ENCODE measurements at places on chromosomes 16 and 17.

- no peak for DNase-seq
Measured at GRCh38 chr16:8430401-8430800, 159.9 kb downstream of the TMEM114 start.

GRCh38 chr17:6575596-6575988, 19.2 kb upstream of the PITPNM3 start:
- DNase-seq = no peak

GRCh38 chr16:1545044-1546040, 11.9 kb downstream of the TMEM204 start:
- DNase-seq = no peak

DNA sequence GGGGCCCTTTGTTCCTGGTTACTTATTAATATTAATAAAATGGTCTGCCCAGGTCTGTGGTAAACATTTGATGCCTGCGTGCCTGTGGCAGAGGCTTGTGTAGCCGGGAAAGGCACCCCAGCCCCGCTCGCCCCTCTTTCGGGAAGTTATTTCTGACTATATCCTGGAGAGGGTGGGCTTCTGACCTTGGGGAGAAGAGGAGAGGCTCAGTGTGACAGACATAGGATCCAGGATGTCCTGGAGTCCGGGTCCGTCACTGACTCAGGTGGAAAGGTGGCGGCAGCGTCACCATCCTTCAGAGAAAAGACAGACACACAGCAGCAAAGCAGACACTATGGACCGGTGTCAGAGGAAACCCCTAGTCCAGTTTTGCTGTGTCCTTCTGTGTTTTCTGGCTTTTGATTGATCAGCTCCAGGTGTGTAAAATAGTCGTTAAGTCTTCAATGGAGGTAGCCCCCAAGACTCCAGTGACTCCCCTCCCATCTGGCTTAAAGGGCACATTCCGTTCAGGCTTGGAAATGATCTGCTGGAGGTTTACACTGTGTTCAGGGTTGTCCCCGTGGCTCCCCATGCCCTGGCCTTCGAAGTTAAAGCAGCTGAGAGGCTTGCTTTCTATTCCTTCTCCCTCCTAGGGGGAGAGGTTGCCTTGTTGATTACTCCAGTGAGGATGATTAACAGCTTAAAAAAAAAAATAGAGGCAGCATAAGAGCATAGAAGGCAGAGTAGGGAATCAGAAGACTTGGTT, 81.6 kb downstream of the CCDC182 start:
- DNase-seq = no peak

GRCh38 chr17:81307636-81308560, 12.8 kb upstream of the SLC38A10 start:
- no peak for DNase-seq

DNA sequence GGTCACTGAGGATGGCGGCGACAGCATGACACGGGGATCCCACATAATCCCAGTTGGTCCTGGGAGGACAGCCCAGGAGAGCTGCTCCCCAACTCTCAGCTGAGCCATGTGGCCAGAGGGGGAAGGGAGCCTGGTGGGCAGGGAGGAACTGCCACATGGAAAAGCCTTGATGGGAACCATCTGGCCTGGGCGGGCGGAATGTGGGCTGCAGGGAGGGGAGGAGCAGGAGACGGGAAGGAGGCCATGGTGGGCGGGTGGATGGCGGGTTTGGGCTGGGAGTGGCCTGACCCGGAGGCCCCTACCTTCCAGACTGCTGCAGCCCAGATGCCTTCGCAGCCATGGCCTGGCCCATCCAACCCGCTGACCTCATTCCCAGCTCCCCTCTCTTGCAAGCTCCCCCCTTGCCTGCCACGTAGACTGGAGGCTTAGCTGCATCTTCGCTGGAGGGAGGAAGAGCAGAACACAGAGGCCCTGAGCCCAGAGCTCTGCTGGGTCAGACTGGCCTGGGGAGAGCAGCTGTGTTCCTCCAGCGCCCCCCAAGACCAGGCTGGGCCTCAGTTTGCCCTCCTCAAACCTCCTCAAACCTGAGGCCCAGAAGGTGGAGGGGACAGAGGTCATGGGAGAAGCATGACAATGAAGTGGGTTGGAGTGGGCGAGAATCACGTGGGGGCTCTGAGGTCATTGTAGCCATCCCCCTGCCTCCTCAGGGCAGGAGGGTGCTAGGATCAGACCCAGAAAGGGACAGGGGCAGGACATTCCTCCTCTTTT, 8.2 kb upstream of the COL1A1 start:
- DNase-seq = no peak

- no peak for DNase-seq
Measured at GRCh38 chr17:75326226-75326848, 37.1 kb upstream of the SLC25A19 start.

DNA sequence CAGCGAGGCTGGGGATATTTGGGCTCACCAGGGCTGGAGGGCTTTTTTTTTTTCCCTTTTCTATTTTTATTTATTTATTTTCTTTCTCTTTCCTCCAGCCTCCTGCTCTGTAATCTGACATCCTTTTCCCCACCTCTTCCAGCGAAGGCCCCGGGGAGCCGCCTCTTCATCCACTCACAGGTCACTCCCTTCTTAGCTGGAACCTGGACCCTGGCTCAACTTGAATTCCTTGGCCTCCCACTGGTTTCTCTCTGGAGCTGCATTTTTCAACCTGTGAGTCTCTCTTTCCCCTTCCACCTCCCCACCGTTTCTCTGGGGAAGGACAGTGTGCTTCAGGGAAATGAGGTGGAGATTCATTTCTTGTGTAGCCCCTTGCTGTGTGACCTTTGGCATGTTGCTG, 82.0 kb downstream of the MRM1 start:
- no peak for DNase-seq

- peak; percentile 42 for DNase-seq
Measured at GRCh38 chr17:28384281-28385036, 13.0 kb downstream of the SARM1 start.

DNA sequence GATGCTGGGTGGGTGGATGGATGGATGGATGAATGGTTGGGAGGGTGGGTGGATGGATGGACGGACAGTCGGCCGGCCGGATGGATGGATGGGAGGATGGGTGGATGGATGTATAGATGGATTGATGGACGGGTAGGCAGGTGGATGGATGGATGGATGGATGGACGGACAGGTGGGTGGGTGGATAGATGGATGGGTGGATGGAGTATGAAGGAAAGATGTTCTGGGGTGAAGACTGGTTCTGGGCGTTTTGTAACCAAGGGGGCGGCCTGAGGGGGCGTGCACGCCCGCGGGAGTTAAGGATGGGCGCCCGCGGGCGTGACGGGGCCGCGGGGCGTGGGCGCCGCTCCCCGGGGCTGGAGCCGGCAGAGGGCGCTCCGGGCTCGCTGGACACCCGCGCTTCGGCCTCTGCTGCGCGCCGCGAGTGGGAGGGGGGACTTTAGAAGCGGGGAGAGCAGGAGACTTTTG, at the start of gene NECAB2:
Gene NECAB2, plus strand, starts transcription at position 407 of the 468 bp plus-strand sequence. CDS start 405 bp downstream, outside the sequence.
- no peak for DNase-seq

- DNase-seq = no peak
Measured at GRCh38 chr16:31875928-31876547, 2.4 kb downstream of the ZNF267 start.

- DNase-seq = no peak
Measured at GRCh38 chr16:71540-72401, 660 bp downstream of the RHBDF1 start.

GRCh38 chr17:9408868-9409829, 166.5 kb downstream of the STX8 start:
- DNase-seq = no peak

- no peak for DNase-seq
Measured at GRCh38 chr16:9070254-9070653, 21.2 kb upstream of the HAPSTR1 start.

GRCh38 chr16:4375717-4376116, 4.1 kb downstream of the VASN start:
- no peak for DNase-seq

GRCh38 chr17:80942423-80943345, 49.0 kb upstream of the CHMP6 start:
- DNase-seq = no peak

GRCh38 chr16:53041320-53042051, 11.2 kb downstream of the CHD9NB start:
- DNase-seq = no peak

GRCh38 chr17:75228847-75229246, 23.4 kb downstream of the NUP85 start:
- DNase-seq = no peak

- no peak for DNase-seq
Measured at GRCh38 chr17:82303944-82304808, 13.2 kb downstream of the CD7 start.

- no peak for DNase-seq
Measured at GRCh38 chr17:39380144-39380543, 21.3 kb downstream of the FBXL20 start.

DNA sequence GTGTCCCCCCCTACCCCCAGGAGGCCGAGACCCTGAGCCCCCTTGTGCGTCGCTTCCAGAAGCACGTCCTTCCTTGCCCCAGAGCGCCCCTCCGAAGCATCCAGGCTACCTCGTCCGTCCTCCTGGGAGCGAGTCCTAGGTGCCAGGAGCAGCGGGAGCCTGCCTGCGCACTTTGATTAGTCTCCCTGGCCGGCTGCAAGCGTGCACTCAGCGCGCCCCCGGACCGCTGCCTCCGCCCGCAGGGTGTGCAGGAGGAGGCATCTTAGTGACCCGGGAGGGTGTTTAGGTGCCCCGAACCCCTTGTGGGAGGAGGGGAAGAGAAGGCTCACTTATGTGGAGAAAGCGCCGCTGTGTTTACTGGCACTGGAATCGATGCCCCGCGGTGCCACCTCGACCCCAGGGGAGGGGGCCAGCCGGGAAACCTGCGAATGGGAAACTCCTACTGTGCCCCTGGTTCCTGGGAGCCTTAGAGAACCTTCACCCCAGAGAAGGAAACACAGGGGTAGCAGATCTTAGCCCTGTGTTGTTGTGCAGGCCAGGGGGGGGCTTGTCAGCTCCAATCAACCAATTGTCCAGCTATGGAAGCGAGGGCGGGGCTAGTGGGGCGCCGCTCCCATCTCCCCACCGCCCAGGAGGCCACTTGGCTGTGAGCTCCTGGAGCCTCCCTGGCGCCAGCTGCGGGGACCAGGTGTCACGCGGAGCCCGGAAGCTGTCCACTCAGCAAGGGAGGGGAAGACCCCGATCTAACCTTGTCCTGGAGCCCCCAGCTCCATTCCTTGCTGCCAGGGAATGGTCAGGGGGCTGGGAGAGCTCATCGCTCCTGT, 922.8 kb upstream of the EEF2KMT start:
- no peak for DNase-seq

Measured in activated CD4-positive, alpha-beta T cell treated with anti-CD3 and anti-CD28 coated beads for 1 hour (primary cell).